Stimulated activated CD4-positive, alpha-beta T cell treated with anti-CD3 and anti-CD28 coated beads, Interleukin-1b, Interleukin-23, amount 100 ng/mL, for 1 hour (primary cell): ENCODE measurements at places on chromosomes 2 and 18.

DNA sequence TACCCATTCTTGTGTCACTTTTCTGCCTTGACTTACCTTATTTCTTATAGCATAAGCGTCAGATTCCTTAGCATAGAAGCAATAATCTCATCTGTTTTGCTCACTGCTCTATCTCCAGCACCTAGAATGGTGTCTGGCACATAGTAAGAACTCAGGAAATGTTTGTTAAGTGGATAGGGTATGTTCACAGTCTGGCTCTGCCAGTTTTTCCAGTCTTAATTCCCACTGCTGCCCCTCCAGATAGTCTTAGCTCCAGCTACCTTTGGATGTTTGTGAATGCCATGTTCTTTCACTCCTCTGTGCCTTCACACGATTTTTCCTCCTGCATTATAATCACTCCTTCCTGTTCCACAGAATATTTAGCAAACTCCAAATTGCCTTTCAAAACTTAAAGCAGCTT, 29.0 kb downstream of the DNAJC10 start:
- DNase-seq = no peak

GRCh38 chr2:70726947-70727725, 40.9 kb downstream of the ADD2 start:
- DNase-seq = no peak

- DNase-seq = no peak
Observed at GRCh38 chr2:215454519-215455246, 18.8 kb upstream of the FN1 start.

GRCh38 chr2:159076241-159076640, 107.8 kb downstream of the TANC1 start:
- DNase-seq = no peak

GRCh38 chr2:88018909-88019308, 2.6 kb upstream of the RNU2-63P start:
- DNase-seq = no peak

DNA sequence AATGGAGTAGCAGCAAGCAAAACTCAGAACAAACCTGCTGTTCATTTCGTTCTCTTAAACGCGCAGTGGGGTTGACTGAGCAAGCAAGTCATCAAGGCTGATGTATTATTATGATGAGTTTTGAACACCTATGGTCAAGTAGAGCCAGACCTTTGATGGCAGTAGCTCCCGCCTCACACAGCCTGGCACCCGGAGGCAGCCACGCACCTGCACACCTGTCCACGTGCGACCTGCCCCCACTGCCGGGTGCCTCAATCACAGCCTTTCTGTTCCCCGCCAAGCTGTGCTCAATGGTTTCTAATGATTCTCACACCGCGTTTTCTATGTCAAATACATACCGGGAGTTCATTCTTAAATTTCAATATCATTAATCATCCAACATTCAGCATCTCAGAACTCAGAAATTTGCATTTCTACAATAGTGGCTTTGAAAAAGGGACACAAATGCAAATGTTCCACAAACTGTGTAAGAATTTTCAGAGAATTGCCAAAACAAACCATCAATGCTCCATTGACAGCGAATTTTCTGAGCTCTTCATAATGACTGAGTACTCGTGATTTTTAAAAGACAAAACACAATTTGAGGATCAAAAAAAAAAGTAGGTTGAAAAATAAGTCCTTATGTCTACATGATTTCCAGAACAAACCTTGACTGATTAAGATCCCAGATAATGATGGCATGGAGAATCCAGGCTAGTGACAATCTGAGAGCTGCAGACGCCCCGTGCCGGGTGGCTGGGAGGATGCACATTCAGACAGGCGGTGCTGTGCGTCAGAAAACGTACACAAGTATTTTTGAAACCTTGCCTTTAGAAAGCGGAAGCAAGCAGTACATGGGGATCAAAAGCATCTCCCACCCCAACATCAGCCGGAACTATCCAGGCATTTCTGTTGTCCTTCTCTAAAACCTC, 56.6 kb downstream of the HDAC4 start:
- no peak for DNase-seq

GRCh38 chr2:226721541-226721940, 78.1 kb downstream of the IRS1 start:
- DNase-seq = no peak

GRCh38 chr2:39107156-39107555, 13.7 kb downstream of the SOS1 start:
- DNase-seq = no peak

DNA sequence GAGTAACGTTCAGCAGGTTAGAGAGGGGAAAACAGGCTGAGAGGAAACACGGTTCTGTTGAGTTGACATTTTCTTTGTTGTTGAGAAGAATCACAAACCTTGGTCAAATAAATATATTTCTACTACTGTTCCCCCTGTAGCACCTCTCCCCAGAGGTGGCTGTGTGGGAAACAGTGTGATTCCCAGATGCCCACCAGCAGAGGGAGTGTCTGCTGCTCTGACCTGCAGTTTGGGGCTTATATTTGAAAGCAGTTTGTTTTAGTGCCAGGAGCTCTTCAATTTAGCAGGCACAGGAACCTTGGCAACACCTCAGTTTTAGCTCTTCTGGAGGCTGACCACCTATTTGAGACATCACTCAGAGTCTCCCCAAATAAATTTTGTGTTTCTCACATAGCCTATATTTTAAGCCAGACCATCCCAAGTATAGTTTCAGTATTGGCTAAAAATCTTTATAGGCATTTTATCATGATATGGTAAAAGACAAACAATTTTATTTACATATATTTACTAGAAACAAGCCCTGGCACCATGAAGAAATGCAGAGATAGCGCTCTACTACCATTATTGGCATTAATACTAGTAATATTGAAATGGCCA, 75.7 kb downstream of the PIK3C3 start:
- no peak for DNase-seq

DNA sequence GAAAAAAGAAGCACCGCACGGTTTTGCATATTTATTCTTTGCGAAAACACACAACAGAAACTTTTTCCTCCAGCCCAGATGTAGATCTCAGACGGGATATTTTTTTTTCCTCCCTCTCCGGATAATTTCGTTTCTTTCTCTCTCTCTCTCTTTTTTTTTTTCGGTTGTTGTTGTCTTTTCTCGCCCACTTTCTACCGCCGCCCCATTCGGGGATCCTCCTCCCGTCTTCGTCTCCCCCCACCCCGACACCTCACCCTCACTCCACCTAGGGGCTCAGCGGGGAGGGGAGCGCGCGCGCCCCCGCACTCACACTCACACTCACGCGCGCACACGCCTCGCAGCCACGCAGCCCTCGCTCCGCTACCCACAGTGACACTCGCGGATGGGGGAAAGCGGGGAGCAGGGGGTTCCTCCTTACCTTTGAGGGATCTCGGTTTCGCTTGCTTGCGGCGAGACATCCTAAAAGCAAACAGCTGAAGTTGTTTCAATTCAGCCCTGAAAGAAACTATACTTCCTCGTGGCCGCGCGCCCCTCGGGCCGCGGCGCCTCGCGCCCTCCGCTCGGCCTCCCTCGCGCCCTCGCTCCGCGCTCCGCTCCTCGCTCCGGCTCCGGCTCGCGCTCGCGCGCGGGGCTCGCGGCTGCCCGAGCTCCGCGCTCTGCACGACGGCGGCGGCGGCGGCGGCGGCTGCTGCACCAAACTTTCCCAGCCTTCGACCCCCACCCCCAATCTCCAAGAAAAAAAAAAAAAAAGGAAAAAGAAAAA, 1.3 kb downstream of the ZNF521 start:
- no peak for DNase-seq

DNA sequence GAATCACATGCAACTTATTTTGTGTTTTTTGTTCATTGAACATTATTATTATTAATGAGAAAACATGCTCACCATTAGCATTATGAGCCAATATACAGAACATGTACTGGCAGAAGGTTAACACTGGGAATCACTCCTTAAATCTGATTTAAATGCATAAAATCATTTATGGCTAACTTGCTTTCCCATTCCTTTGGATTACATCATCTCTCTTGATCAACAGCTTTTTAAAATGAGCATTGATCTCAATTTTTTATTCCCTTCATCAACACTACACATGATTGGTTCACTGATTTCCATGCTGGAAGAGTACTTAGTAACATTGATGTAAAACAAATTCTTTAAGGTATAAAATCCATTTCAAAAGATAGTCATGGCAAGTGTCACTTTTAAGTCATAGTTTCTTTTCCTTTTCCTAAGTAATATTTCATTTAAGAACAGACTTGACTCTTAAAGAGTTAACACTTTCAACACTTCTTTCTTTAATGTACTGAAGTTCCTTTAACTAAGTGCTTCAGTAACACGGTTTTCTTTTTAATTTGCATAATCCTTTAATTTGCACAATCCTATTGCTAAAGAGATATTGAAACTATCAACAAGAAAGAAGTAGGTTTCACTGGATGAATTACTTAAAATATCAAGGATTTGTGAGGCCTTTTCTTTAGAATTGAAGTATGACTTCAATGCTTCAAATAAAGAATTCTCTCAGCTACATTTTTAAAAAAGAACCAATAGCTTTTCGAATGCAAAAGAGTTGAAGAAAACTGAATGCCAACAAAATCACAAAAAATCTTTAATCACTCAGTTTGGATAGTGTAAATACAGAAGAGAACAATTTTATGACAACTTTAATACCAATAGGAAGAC, 24.9 kb upstream of the BUB1 start:
- no peak for DNase-seq

- no peak for DNase-seq
Observed at GRCh38 chr2:202681688-202682205, 47.0 kb downstream of the FAM117B start.

GRCh38 chr2:205060269-205060668, 515.0 kb downstream of the PARD3B start:
- DNase-seq = no peak

GRCh38 chr2:106322281-106322680, 128.2 kb upstream of the UXS1 start:
- DNase-seq = no peak

- no peak for DNase-seq
Observed at GRCh38 chr2:10079870-10080535, at the start of gene CYS1. Gene CYS1, minus strand, starts transcription at chr2:10080411. Its CDS starts 188 bp downstream, at chr2:10080223.

- no peak for DNase-seq
Observed at GRCh38 chr2:219430633-219431615, 3.7 kb upstream of the SPEG start.

GRCh38 chr2:136118819-136119716, 1.1 kb upstream of the CXCR4 start:
- DNase-seq = no peak

GRCh38 chr2:201223089-201224073, 37.0 kb upstream of the CASP8 start:
- DNase-seq = no peak

DNA sequence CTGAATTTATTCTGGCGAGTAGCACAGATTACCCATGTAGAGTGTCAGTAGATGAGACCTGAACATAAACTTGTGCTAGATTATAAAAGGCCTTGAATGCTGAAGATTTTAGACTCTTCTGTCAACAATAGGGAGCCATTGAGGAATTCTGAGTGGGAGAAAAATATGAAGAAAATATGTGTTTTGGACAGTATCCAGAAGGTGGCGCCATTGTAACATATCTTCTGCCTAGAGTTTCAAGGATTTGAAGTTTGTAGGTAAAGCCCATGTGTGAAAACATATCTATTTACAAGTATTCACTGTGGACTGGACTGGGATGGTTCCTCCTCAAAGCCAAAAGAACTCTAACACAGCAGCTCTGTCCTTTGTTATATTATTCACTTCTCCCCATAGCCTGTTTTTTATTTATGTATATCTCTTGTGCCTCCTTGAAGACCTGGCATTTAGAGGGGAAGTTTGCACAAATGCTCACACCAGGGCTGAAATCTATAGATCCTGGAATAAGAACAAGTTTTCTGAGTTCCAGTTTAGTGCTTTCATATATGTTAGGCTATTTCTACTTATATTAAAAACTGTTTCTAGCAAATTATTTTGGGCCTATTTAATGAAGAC, 124.9 kb downstream of the RDH14 start:
- DNase-seq = no peak

- no peak for DNase-seq
Observed at GRCh38 chr2:133143645-133144044, 424.6 kb downstream of the NCKAP5 start.

DNA sequence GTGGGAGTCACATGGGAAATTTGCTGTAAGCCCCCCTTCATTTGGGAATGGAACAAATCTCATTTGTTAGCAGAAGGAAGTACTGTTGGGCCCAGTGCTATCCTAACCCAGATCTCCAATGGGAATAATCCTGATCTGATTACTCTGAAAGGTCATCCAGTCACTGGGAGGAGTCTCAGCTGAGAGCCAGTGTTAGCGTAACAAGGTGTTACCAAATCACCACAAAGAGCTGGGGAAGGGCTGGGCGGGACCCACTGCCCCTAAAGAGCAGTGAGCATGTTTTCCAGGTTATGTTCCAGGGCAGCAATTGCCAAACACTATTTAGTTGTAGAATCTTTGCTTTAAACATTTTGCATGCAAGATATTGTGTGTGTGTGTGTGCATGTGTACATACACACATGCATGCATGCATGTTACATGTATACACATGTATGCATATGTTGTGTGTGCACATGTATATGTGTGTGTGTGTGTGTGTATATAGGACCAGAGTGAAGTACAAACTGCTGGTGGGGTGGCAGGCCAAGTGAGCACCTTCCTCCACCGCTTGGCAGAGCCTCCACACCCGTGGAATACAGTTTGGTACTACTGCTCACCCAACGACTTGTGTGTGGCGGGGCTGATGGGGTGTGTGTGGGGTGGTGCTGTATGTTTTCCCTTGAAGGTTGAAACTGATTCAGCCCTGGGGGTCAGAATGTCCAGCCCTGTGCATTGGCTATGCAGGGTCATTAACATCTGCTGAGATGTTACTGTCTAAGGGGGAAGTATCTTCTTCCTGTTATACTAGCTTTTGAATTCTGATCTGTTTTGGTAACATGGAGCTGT, 15.2 kb downstream of the INPP5D start:
- DNase-seq = no peak

GRCh38 chr18:76992226-76993084, 140.1 kb downstream of the MBP start:
- no peak for DNase-seq

- no peak for DNase-seq
Observed at GRCh38 chr18:63438181-63438580, 15.9 kb upstream of the VPS4B start.

DNA sequence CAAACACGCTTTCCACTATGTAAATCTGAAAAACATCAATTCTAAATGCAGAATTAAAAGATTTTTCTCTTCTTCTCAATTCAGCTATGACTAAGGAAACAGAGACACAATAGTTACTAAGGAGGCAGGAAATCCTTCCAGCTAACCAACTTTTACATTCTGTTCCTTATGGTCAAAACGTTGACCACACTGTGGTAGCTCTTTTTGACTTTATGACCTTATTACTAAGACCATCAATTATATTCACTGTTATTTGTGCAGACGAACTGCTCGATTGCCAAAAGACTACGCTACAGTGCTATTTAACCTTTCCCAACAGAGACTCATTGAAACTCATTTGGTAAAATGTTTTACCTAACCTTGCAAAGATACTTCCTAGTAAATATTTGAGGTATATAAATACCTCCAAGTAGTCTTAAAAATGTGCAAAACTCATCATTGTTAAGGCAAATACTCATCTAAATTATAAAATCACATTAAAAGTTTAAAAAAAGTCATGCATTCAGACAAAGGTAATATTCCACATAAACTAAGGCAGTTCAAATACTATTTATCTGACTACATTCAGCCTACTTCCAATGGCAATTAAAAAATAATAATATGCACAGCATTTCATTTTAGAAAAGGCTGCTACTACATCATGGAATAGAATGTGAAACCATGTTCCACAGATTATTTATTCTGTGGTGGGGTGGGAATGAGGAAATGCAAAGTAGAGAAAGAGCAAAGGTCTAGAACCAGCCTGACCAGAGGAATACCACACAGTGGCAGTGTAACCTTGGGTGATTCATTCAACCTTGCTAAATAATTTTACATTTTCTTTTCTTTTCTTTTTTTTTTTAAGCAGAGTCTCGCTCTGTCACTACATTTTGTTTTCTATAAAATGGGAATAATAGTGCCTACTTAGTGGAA, 139.9 kb downstream of the THADA start:
- DNase-seq = no peak
